Natural killer cell (primary cell): ENCODE measurements at places on chromosomes 7 and 10. TPM values are rescaled to one million over a fixed set of nuclear protein-coding genes. Genes with fewer than 3 reads are reported as not detected.

GRCh38 chr10:114632869-114633715 is 25.0 kb downstream of the ABLIM1 start:
- no peak for DNase-seq
- no peaks in the 10 kb centered on the region for H3K36me3 ChIP-seq
- H3K4me1 ChIP-seq = peaks cover 12% of the 10 kb centered on the region
- no peak overlapping the region for H3K27ac ChIP-seq
- H3K27me3 ChIP-seq = peaks cover 17% of the 10 kb centered on the region

GRCh38 chr7:51344406-51345138 is 28.0 kb upstream of the COBL start:
- no peak overlapping the region for H3K27ac ChIP-seq
- H3K4me3 ChIP-seq = no peak overlapping the region
- H3K4me1 ChIP-seq = no peaks in the 10 kb centered on the region
- H3K27me3 ChIP-seq = no peaks in the 10 kb centered on the region

DNA sequence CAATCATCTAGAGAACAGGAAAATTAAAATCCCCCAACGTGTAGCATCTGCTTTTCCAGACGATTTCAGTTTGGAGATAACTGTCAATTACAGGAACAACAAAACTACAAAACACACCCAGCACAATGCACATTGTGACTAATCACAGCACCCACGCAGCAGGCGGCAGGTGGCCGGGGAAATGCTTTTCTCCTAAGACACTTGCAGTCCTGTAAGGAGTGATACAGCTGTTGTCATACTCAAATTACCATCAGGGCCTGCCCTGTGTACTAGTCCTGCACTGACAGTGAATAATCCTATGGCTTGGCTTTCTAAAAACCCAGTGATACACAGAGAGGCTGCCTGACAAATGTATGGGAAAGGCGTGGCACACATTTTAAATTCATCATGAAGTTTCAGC is 37.8 kb downstream of the COBL start:
- no peak overlapping the region for H3K27ac ChIP-seq
- H3K4me3 ChIP-seq = no peak overlapping the region
- no peaks in the 10 kb centered on the region for H3K4me1 ChIP-seq
- DNase-seq = no peak
- H3K36me3 ChIP-seq = no peaks in the 10 kb centered on the region

- no peaks in the 10 kb centered on the region for H3K27me3 ChIP-seq
- H3K4me1 ChIP-seq = no peaks in the 10 kb centered on the region
- H3K4me3 ChIP-seq = no peak overlapping the region
- H3K36me3 ChIP-seq = no peaks in the 10 kb centered on the region
Observed at GRCh38 chr10:23384364-23384763, 39.8 kb upstream of the C10orf67 start.

- no peaks in the 10 kb centered on the region for H3K27me3 ChIP-seq
- no peaks in the 10 kb centered on the region for H3K36me3 ChIP-seq
- H3K4me3 ChIP-seq = no peak overlapping the region
- H3K4me1 ChIP-seq = no peaks in the 10 kb centered on the region
- H3K27ac ChIP-seq = no peak overlapping the region
Observed at GRCh38 chr10:28644647-28645046, 32.7 kb upstream of the BAMBI start.

GRCh38 chr7:157516911-157517781 is 180.3 kb downstream of the DNAJB6 start:
- H3K36me3 ChIP-seq = no peaks in the 10 kb centered on the region
- peak; percentile 11 for DNase-seq
- H3K27ac ChIP-seq = no peak overlapping the region
- H3K4me3 ChIP-seq = no peak overlapping the region

DNA sequence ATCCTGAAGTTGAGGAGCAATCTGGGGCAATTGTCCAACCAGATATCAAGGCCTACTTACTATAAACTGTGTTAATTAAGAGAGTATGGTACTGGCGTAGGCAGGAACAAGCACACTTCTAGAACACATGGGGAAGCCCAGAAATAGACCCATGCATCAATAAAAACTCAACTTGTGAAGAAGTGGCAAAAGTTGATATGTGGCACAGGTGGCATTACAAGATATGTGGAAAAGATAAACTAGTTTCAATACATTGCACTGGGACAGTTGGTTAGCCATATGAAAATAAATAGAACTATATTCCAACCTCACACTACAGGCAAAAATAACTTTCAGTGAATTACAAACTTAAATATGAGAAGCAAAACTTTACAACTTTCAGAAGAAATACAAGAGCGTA is 828.7 kb upstream of the LRRN3 start:
- no peak for DNase-seq
- H3K4me3 ChIP-seq = no peak overlapping the region
- H3K4me1 ChIP-seq = no peaks in the 10 kb centered on the region
- H3K27ac ChIP-seq = no peak overlapping the region
- no peaks in the 10 kb centered on the region for H3K36me3 ChIP-seq
- no peaks in the 10 kb centered on the region for H3K27me3 ChIP-seq

- H3K36me3 ChIP-seq = no peaks in the 10 kb centered on the region
- no peaks in the 10 kb centered on the region for H3K27me3 ChIP-seq
- H3K27ac ChIP-seq = no peak overlapping the region
- no peak overlapping the region for H3K4me3 ChIP-seq
- no peak for DNase-seq
Observed at GRCh38 chr10:1654247-1654646, 83.1 kb downstream of the ADARB2 start.

DNA sequence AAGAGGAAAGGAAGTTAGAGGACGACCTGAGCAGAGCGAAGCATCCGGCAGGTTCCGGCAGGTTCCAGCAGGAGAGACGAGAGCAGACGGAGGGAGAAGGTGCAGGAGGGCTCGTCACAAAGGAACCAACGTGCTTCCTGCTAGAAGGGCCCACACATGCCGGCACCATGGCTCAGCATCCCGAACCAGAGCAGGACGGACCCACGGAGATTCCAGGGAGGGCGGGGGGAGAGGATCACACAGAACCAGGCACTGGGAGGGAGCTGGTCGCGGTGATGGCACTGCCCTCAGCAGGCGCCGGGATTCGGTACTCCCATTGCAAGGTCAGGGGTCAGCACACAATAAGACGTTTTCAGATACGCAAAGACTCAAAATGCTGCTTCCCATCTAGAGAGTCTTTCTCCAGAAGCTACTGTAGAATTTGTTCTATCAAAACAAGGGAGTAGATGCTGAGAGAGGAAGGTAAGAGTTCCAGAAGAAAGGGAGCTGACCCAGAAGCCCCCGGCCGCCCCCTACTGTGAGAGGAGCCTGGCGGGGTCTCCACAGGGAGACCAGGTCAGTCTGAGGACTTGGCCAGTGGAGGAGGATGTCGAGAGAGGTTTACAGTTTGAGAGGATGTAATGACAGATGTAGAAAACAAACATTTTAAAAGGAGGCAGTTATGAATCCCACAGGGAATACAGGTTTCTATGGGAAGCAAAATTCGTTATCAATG is 23.6 kb upstream of the PWWP2B start:
- H3K36me3 ChIP-seq = no peaks in the 10 kb centered on the region
- DNase-seq = no peak

GRCh38 chr7:93146036-93146435 is 2.1 kb downstream of the SAMD9L start:
- peaks cover 10% of the 10 kb centered on the region for H3K4me1 ChIP-seq
- H3K36me3 ChIP-seq = peaks cover 46% of the 10 kb centered on the region
- DNase-seq = no peak

- DNase-seq = peak; percentile 64
- H3K4me1 ChIP-seq = peaks cover 18% of the 10 kb centered on the region
- peak within 1 kb of the TSS; percentile 98 for H3K27ac ChIP-seq
- no peaks in the 10 kb centered on the region for H3K36me3 ChIP-seq
Observed at GRCh38 chr10:101694674-101695403, at the start of gene FBXW4. Gene FBXW4, minus strand, starts transcription at chr10:101695170. Its CDS starts 65 bp downstream, at chr10:101695105.

GRCh38 chr7:156919132-156919713 is 26.2 kb upstream of the LMBR1 start:
- peaks cover 49% of the 10 kb centered on the region for H3K27me3 ChIP-seq
- H3K4me3 ChIP-seq = no peak overlapping the region
- H3K27ac ChIP-seq = no peak overlapping the region

GRCh38 chr10:88297103-88297502 is 286.0 kb downstream of the RNLS start:
- H3K4me3 ChIP-seq = no peak overlapping the region
- H3K4me1 ChIP-seq = no peaks in the 10 kb centered on the region
- DNase-seq = no peak
- H3K27ac ChIP-seq = no peak overlapping the region
- H3K36me3 ChIP-seq = no peaks in the 10 kb centered on the region

- no peak overlapping the region for H3K27ac ChIP-seq
- H3K36me3 ChIP-seq = no peaks in the 10 kb centered on the region
- peaks cover 34% of the 10 kb centered on the region for H3K27me3 ChIP-seq
- DNase-seq = no peak
- peaks cover 20% of the 10 kb centered on the region for H3K4me1 ChIP-seq
Observed at GRCh38 chr10:30052062-30052461, 7.3 kb downstream of the JCAD start.

DNA sequence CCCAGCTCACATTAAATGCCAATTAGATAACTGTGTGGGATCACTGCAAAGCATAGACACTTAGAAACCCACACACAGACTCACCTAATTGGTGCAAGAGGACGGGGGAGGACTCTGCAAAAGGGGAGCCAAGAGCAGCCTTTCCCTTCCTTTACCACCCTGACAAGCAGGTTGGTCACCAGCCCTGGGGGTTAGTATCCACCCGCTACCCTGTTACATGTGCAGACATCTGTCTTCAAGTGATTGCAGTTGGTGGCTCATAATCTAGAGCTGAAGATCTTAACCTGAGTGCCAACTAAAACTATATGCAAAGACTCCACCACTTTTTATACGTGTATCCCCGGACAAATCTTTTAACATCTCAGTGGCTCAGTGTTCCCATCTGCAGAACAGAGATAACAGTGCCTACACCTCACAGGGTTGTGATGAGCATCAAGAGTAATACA is 56.9 kb downstream of the SORBS1 start:
- H3K27me3 ChIP-seq = no peaks in the 10 kb centered on the region
- DNase-seq = no peak
- H3K4me1 ChIP-seq = no peaks in the 10 kb centered on the region

- DNase-seq = no peak
- H3K36me3 ChIP-seq = no peaks in the 10 kb centered on the region
- H3K4me1 ChIP-seq = no peaks in the 10 kb centered on the region
- H3K27me3 ChIP-seq = no peaks in the 10 kb centered on the region
- no peak overlapping the region for H3K4me3 ChIP-seq
- no peak overlapping the region for H3K27ac ChIP-seq
Observed at GRCh38 chr7:157439149-157439548, 102.3 kb downstream of the DNAJB6 start.

GRCh38 chr10:67476201-67476600 is 219.8 kb downstream of the CTNNA3 start:
- no peak overlapping the region for H3K4me3 ChIP-seq
- H3K4me1 ChIP-seq = no peaks in the 10 kb centered on the region
- H3K36me3 ChIP-seq = no peaks in the 10 kb centered on the region
- DNase-seq = no peak

- H3K4me3 ChIP-seq = no peak overlapping the region
- H3K27ac ChIP-seq = no peak overlapping the region
- H3K4me1 ChIP-seq = no peaks in the 10 kb centered on the region
- DNase-seq = no peak
Observed at GRCh38 chr10:73207883-73208282, 39.2 kb downstream of the DNAJC9 start.

DNA sequence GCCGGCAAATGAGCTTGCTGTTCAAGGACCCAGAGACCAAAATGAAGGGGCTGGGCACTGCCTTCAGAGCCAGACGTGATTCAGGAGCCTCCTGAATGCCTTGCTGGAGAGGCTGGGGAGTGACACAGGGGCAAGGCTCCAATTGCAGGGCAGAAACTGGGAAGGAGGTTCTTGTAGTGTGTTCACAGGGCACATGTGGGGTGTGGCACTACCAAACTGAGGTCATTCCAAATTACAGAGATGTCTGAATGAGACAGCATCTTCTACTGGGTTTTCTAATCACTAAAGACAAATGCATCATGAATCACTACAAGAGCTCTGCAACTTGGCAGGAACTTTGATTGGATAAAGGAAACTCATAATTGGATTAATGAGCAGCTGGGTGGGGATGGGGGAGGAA is 17.8 kb downstream of the CRTAC1 start:
- H3K4me3 ChIP-seq = no peak overlapping the region
- H3K36me3 ChIP-seq = no peaks in the 10 kb centered on the region
- no peaks in the 10 kb centered on the region for H3K4me1 ChIP-seq

DNA sequence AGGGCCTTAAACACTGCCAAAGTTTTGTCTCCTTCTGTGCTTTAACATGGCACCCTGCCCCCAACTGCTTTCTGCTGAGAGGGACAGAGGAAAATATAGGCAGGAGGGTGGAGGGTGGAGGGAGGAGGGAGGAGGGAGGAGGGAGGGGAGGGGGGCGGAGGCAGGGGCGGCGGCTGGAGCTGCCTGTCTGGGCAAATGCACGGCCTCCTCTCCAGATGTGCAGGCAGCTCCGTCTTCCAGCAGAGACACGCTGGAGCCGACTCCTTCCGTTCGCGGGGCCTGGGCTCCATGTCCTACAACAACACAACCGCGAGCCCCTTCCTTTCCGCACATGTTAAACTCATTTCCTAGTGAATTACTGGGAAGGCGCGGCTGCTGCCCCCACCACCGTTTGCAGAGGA is 14.2 kb downstream of the EBF3 start:
- no peak overlapping the region for H3K4me3 ChIP-seq
- no peaks in the 10 kb centered on the region for H3K36me3 ChIP-seq
- DNase-seq = no peak
- H3K4me1 ChIP-seq = no peaks in the 10 kb centered on the region

GRCh38 chr7:88789480-88790064 is 6.0 kb downstream of the TEX47 start:
- no peak overlapping the region for H3K4me3 ChIP-seq
- no peak overlapping the region for H3K27ac ChIP-seq
- H3K4me1 ChIP-seq = no peaks in the 10 kb centered on the region
- DNase-seq = peak; percentile 35
- H3K27me3 ChIP-seq = no peaks in the 10 kb centered on the region

- no peaks in the 10 kb centered on the region for H3K27me3 ChIP-seq
- no peaks in the 10 kb centered on the region for H3K36me3 ChIP-seq
- peak overlapping the region; percentile 36 for H3K4me3 ChIP-seq
- no peaks in the 10 kb centered on the region for H3K4me1 ChIP-seq
Observed at GRCh38 chr7:16563281-16564022, 36.8 kb downstream of the LRRC72 start.

Gene P4HA1
- 13.9 TPM for total RNA-seq

Gene WASHC2C
- total RNA-seq = 63.1 TPM

Gene ZNF438
- total RNA-seq = 3.7 TPM

Gene TPK1
- total RNA-seq = 25.3 TPM

Gene RTKN2
- total RNA-seq = 0.61 TPM

Gene PCGF6
- total RNA-seq = 5.1 TPM

Gene FOXI2
- total RNA-seq = not detected

Gene OR2A7
- 1.4 TPM for total RNA-seq

Gene ADRB1
- total RNA-seq = 2.1 TPM

Gene MASTL
- total RNA-seq = 11.5 TPM
